ACHN (cell line): ENCODE measurements at places on chromosomes 5 and 9.
A peak's percentile ranks its signal among the peaks of the same experiment; 100 is the strongest.

DNA sequence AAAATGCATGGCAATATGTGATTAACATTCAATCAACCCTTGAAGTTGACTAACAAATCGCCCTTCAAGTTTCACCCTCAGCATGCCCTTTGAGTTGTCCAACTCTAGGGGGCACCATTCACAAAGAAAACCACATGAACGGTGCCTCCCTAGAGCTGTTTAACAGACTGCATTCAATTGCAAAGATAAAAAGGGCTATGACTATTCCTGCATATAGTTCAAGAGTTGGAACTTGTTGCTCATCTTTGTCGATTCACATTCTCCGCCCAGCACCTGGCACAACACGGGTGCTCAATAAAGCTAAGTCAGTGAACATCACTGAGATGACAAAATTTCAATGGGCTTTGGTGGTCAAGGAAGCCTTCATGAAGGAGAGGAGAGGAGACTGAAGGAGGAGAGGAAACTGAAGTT is 69.6 kb upstream of the SLC30A5 start:
- peak; percentile 52 for DNase-seq

DNA sequence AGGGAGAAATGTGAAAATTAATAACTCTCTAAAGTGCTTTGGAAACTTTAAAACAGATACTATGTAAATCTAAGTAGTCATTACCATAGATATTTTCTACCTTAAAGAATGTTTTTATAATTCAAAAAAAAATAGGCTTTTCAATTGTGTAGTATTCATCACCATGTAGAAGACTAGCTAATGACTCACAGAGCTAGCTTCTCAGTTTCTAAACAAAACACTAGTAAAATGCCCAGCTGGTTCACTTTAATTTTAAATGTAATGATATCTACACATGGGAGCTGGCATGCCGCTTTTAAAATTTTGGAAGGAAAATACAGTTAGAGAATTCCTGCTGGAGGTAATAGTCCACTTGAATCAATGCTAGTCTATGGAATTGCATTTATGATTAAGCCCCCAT is 509.8 kb downstream of the CSNK1G3 start:
- no peak for DNase-seq

DNA sequence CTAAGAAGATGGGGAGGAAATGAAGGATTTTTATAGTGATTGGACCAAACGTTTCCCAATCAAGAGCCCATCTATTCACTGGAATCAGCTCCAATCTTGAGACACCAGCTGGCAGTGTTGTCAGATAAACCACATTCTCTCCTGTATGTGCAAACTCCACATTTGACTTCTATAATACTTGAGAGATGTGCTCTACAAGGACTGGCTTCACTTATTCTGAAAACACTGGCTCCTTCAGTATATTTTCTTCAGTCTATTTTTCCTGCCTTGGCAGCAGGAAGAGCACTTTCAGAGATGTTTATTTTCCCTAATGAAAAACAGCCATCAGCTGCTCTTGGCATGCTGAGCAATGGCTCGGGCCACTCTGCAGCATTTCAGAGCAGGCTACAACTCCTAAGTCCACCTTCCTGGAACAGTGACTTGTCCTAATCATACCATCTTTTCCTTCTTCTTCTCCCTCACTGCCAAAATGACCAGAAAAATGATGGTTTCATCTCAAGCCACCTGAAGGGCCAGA is 96.9 kb upstream of the FSTL4 start:
- no peak for DNase-seq

- no peak for DNase-seq
Measured at GRCh38 chr5:68680366-68680765, 413.4 kb upstream of the SLC30A5 start.

- DNase-seq = no peak
Measured at GRCh38 chr5:10262995-10263394, 12.9 kb downstream of the CCT5 start.

- no peak for DNase-seq
Measured at GRCh38 chr5:133203317-133204305, 151.8 kb downstream of the HSPA4 start.

GRCh38 chr5:114325541-114325940 is 36.3 kb upstream of the KCNN2 start:
- DNase-seq = no peak

GRCh38 chr5:32325062-32325461 is 12.3 kb upstream of the MTMR12 start:
- no peak for DNase-seq

- DNase-seq = no peak
Measured at GRCh38 chr5:154743812-154744211, 11.4 kb upstream of the LARP1 start.

DNA sequence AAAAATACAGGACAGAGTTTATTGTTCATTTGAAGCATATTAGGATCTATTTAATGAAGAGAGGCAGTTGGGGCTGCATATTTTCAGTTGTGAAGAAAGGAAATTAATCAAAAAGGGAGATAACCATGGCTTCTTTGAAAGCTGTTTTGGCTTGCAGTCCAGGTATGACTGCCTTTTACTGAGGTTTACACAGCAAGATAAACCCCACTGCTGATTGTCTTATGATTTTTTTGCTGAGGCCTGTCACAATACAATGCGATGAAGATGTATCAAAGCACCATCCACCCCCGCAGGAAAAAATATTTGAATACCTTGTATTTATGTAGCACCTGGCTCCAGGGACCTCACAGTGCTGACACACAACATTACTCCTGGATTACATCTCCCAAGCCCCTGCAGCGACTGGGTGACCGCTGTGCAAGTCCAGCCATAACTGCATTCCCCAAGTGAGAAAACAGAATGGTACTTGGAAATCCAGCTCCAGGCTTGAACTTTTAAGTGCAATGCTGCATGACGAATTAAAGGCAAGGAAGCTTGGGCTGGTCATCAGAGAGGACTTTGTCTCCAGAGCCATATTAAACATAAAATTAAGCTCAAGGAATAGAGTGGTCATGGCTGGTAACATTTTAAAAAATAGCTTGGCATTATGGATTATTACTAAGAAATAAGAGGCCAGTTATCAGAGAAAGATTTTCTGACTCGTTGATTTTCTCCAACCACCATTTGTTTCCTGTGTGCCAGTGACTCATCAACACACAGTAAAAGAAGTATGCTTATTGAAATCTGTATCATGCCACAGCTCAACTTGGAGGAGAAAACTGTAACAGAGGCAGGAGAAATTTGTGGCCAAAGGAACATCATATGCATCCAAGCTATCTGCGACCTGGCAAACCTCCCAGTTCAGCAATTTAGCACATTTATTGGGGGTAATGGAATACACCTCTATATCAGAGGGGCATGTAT is 374.2 kb downstream of the MAN2A1 start:
- DNase-seq = no peak

DNA sequence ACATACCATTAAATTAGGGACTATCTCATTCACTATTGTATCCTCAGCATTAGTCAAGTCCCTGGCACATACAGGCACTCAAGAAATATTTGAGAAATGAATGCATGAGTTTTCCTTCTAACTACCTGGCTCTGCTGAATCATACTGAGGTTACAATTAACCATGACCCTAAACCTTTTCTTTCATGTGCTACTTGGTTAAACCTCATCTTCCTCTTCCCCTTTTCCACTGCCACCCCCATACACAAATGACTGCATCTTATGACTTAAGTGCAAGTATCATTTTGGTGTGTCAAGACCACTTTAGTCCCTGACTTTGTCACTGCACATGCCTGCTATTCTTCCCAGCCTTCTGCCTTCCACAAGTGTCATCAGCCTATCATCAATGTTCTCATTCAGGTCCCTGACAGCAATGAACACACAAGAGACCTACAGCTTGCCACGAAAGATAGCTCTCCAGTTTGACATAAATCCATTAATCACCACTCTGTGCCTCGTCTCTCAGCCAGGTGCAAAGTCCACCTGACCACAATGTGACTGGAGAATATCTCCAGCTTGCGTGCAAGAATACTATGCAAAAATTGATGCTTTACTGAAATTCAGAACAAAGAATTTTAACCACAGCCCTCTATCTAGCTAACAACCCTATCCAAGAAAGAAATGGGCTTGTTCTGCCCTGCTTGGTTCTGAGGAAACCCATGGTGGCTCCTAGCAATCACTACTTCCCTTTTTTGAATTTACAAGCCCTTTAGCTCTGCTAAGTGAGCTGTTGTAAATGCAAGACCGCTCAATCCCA is 74.5 kb downstream of the MAPKAP1 start:
- no peak for DNase-seq

DNA sequence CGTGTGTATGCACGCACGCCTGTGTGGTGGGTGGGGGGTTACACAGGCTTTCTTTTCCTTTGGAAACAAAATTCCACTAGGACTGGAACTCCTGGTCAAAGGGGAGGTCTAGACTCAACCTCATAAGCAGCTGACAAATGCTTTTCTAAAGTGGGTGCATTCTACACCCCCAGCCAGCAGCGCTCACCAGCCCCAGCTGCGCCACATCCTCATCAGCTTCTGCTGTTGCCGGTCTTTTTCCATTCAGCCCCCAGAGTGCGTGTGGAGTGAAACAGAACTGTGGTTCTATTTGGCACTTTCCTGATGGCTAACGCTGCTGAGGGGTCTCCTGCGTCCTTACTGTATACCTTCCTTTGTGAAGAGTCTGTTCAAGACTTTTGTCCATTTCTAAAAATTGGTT is 77.6 kb upstream of the SARDH start:
- DNase-seq = no peak

- no peak for DNase-seq
Measured at GRCh38 chr9:71629578-71630215, 138.6 kb downstream of the CEMIP2 start.

- peak; percentile 62 for DNase-seq
Measured at GRCh38 chr5:80516826-80517225, 28.9 kb downstream of the FAM151B start.

DNA sequence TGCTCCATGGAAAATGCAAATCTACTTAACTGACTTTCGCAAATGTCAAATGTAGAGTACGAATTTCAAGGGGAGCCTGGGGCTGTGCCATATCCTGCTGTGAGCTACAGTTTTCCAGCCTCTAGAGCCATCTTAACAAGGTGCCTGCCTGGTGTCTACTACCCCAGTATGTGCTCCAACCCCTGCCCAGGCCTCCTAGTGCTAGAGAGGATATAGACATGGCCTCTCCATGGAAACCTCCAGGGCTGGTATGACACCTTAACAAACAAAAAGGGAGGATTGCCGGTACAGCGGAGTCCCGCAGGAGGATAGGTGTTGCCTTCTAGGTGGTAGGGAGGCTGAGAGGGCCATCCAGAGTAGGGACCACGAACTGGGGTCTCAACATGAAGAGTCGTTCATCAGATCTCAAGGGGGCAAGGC is 13.6 kb upstream of the IL3 start:
- no peak for DNase-seq

- DNase-seq = no peak
Measured at GRCh38 chr5:595285-595875, 16.8 kb upstream of the CEP72 start.

GRCh38 chr9:97794666-97795065 is 58.4 kb upstream of the FOXE1 start:
- DNase-seq = no peak

GRCh38 chr5:172322028-172322965 is 38.7 kb upstream of the UBTD2 start:
- DNase-seq = peak; percentile 3

- no peak for DNase-seq
Measured at GRCh38 chr9:84151236-84151635, 170.6 kb downstream of the RMI1 start.

- no peak for DNase-seq
Measured at GRCh38 chr9:76717176-76717575, 47.1 kb upstream of the PCA3 start.

GRCh38 chr5:9781890-9782289 is 151.7 kb upstream of the TAS2R1 start:
- no peak for DNase-seq

DNA sequence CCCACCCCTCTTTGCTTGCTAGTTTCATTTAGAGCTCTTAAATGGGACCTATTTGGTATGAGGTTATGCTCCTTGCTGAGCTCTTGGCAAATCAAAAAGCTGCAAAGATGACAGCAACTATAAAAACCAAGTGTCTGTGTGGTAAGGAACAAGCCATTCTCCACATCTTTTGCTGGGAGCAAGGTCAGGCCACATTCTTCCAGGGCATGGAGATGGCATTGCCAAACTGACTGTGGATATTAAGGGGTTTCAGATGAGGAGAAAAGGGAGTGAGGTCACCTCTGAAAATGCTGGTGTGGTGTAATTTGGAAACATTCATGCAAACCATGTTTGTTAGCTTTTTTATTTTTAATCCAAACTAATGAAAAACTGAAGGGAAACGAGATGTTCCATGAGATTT is 218.8 kb upstream of the IL12B start:
- DNase-seq = no peak

DNA sequence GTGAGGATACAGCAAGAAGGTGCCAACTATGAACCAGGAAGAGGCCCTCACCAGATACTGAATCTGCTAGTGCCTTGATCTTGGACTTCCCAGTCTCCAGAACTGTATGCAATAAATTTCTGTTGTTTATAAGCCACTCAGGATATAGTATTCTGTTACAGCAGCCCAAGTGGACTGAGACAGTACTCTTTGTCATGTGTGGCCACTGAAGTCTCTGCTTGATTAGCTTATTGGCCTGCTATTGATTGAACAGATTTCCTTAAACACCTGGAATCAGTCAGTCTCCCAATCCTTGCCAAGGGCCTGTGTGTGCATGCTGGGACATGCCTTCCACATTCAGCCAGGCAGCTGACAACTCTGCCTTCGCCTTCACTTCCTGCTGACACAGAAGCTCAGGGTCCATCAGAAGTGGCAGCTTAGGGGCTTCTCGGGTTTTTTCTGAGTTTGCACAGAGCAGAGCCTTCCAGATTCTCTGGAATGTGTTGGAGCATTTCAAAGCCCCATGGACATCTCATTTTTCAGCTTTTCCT is 13.7 kb upstream of the ROR2 start:
- DNase-seq = no peak

- DNase-seq = no peak
Measured at GRCh38 chr9:134670042-134670525, 28.5 kb downstream of the COL5A1 start.

DNA sequence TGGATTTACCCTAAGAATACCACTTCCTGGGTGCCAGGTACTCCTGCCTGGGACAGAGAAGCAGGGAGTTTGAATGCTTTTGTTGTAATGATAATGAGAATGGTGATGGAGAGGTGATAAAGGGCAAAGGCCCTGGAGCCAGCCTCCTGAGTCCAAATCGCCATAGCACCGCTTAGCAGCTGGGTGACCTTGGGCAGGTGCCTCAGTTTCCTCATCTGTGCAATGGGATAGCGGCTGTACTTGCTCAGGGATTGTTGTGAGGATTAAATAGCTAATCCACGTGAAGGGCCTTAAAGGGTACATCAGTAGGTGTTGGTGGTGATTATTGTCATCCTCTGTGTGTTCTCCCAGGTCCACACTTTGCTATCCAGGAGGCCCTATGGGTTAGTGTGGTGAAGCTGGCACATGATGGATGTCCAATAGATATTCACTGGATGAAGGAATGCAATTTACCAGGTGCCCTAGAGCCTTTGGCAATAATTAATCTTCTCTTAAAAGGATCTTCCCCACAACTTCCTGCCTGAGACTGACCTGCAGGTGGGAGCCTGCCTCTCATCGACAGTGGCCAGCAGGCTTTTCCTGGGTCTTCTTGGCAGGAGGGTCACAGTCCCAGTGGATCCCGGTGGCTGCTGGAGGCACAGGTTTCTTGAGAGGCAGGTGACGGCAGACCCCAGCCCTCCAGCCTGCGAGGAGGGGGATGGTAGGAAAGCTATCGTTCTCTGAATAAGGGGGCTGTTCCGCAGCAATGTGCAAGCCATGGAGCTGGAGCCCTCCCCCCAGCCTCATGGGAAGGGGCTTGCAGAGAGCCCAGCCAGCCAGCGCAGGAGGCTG is 160.2 kb downstream of the MACROH2A1 start:
- DNase-seq = peak; percentile 29

GRCh38 chr9:79759460-79759859 is 187.7 kb downstream of the TLE4 start:
- no peak for DNase-seq
